ENCODE measurements at places on chromosomes 1 and 21.
A peak's percentile ranks its signal among the peaks of the same experiment; 100 is the strongest.

GRCh38 chr21:25562660-25563059 lies 44.6 kb downstream of the MRPL39 start:
- H3K27me3 ChIP-seq = no peaks in the 10 kb centered on the region
- H3K27ac ChIP-seq = peak overlapping the region; percentile 86
- no peak for DNase-seq
- H3K4me3 ChIP-seq = peak overlapping the region; percentile 88
- H3K36me3 ChIP-seq = peaks cover 50% of the 10 kb centered on the region

DNA sequence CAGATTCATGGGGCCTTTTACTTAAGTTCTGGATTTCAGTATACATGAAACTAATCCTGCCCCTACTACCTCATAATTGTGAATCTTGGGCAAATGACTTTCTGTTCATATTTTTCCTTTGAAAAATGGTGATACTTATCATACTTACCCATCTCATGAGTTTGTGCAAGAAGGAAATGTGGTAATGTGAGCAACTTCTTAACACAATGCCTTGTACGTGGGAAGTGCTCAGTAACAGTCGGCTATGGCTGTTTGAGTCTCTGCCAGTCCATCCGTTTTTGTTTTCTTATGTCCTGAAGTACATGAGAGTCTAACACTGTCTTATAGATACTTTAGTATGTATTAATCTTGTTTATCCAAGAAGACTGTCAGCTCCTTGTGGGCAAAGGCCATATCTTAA lies 86.5 kb downstream of the PATJ start:
- no peaks in the 10 kb centered on the region for H3K36me3 ChIP-seq
- no peaks in the 10 kb centered on the region for H3K4me1 ChIP-seq
- H3K4me3 ChIP-seq = no peak overlapping the region
- no peak for DNase-seq
- no peaks in the 10 kb centered on the region for H3K27me3 ChIP-seq

GRCh38 chr1:57789936-57790335 lies 366.1 kb upstream of the DAB1 start:
- H3K4me3 ChIP-seq = no peak overlapping the region
- DNase-seq = no peak
- H3K4me1 ChIP-seq = no peaks in the 10 kb centered on the region
- H3K27me3 ChIP-seq = no peaks in the 10 kb centered on the region
- H3K36me3 ChIP-seq = no peaks in the 10 kb centered on the region

DNA sequence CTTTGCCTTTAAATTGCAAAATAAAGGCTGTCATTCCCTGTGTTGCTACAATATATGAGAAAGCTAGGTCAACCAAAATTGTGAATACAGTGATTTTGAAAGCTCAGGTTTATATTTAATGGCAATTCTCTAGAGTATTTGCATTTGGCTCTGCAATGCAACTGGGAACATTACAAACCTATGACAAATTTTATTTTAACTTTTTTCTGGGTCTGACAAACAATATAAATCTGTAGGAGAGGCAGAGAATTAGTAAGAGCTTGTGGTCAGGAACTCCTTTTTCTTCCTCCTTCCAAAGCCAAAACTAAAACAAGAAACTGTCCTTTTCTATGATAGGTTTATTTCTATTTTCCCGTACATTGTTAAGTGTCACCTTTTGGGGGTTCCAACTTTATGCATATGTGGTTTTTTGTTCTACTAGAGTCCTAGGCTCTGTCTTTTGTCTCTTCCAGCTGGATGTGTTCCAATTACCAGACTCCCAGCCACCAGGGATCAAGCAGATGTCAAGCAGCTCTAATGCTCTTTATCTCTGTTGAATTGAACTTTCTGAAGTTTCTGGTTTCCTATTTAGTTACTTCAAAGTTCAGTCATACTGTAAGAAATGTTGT lies 106.9 kb downstream of the ASH1L start:
- no peak overlapping the region for H3K4me3 ChIP-seq
- H3K27me3 ChIP-seq = no peaks in the 10 kb centered on the region
- peaks cover 17% of the 10 kb centered on the region for H3K4me1 ChIP-seq
- H3K27ac ChIP-seq = no peak overlapping the region

DNA sequence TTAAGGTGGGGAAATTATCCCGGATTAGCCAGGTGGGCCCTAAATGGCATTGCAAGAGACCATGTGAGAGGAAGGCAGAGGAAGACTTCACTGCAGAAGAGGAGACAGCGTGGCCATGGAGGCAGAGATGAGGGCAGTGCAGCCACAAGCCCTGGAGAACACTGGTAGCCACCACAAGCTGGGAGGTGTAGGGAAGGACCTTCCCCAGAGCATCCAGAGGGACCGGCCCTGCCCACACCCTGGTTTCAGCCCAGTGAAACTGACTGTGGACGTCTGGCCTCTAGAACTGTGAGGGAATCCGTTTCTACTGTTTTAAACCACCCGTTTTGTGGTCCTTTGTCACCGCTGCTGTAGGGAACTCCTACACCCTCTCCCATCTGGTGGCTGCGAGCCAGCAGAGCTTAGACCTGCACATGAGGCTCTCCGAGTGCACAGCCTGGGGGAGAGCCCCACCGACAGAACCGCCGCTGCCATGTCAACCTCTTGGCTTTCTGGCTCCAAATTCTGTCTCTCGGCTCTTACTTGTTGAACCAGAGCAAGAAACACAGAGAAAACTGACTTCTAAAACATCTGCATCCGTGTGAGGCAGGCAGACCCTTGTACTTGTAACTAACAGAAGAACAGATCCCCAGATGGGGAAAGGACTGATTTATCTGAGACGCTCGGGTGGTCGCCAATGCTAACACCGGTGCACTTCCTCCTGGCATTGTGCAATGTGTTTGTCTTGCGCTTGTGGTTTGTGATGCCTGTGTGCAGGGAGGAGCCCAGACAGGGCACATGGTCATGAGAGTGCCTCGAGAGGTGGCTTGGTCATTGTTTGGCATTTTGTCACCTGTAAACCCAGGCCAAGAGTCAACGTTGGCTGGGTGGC lies 90.8 kb upstream of the TMPRSS2 start:
- no peaks in the 10 kb centered on the region for H3K36me3 ChIP-seq
- H3K4me3 ChIP-seq = no peak overlapping the region
- no peak for DNase-seq
- H3K27me3 ChIP-seq = peaks cover 7% of the 10 kb centered on the region

DNA sequence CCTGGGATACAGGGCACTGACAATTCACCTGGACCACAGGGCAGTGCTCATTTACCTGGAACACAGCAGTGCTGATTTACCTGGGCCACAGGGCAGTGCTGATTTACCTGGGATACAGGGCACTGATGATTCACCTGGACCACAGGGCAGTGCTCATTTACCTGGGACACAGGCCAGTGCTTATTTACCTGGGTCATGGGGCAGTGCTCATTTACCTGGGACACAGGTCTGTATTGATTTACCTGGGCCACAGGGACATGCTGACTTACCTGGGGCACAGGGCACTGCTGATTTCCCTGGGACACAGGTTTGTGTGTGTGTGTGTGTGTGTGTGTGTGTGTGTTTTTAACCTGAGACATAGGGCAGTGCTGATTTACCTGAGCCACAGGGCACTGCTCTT lies 261.7 kb downstream of the MATN1 start:
- peaks cover 10% of the 10 kb centered on the region for H3K27me3 ChIP-seq
- H3K4me3 ChIP-seq = no peak overlapping the region
- no peak for DNase-seq

DNA sequence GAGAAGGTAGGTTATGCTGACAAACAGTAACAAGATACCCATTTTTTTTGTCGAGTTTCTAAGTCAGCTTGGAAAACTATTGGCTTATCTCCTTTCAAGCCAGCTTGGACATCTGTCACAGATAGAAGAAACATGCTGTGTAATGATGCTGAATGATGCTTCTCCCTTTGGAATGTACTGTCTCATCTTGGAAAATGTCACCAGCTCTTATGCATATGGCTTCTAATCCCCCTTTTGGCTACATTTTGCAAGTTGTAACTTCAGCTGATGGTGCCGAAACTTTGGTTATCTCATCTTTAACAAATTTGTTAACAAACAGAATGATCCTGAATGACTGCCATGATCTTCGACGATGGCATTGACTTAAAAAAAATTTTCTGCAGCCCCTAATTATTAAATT lies 68.8 kb upstream of the ST6GALNAC3 start:
- no peaks in the 10 kb centered on the region for H3K4me1 ChIP-seq
- no peak for DNase-seq
- no peak overlapping the region for H3K27ac ChIP-seq
- no peak overlapping the region for H3K4me3 ChIP-seq

GRCh38 chr1:39990428-39990827 lies 35.5 kb downstream of the MFSD2A start:
- H3K4me1 ChIP-seq = no peaks in the 10 kb centered on the region
- DNase-seq = no peak
- no peak overlapping the region for H3K4me3 ChIP-seq
- no peaks in the 10 kb centered on the region for H3K36me3 ChIP-seq

DNA sequence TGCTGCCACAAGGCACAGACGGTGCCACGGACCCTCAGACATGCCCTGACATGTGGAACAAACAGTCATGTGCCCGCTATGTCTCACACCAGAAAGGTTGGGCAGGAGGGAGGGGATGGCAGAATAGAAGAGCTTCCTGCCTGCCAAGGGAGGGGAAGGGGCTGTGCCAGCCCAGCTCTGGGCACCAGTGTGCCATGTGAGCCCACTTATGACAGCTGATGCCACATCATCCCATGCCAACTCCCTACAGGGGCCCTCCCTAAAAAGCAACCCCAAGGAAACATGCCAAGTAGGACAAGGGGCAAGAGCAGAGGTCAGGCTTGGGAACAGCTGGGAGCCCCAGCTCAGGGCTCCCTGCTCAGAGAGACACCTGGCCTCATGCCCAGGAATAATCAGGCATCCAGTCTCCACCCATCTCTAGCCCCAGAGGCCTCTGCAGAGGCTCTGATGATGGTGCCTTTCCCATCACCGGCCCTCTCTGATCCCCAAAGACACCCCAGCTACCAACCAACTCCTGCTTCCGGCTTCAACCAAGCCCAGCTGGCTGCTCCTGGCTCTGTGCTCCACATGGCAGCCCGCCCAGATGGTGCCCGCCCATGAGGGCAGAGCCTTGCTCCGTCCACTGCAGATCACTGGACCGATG lies 10.3 kb downstream of the ADGRB2 start:
- no peaks in the 10 kb centered on the region for H3K36me3 ChIP-seq
- no peak overlapping the region for H3K4me3 ChIP-seq
- H3K27ac ChIP-seq = no peak overlapping the region

DNA sequence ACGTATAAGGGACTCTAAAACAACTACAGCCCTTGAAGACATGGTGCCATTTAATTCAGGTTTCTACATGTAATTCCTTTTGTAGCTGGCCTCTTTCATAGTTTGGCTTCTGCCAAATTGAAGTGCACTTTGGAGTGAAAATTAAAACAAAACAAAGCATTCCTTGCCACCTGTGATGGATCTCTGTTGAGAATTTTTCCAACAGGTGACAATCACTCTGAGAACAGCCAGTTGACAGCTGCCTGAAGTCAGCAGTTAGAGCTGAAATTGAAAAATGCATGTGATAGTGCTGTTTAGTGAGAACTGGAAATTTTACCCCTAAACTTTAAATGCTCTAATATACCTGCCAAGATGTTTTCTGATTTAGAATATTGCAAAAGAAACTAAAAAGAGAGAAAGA lies 134.5 kb downstream of the SNX7 start:
- no peak overlapping the region for H3K27ac ChIP-seq
- no peaks in the 10 kb centered on the region for H3K36me3 ChIP-seq
- H3K27me3 ChIP-seq = no peaks in the 10 kb centered on the region
- DNase-seq = no peak

GRCh38 chr1:218346391-218347204 lies 1.5 kb downstream of the TGFB2 start:
- H3K36me3 ChIP-seq = peaks cover 2% of the 10 kb centered on the region
- H3K4me1 ChIP-seq = peaks cover 25% of the 10 kb centered on the region

Measured in activated T-cell treated with anti-CD3 and anti-CD28 coated beads, Interleukin-2, amount 50 U/mL, for 72 hours (primary cell).